Stimulated activated CD4-positive, alpha-beta T cell treated with anti-CD3 and anti-CD28 coated beads, Interleukin-4, amount 100 ng/mL, for 4 hours (primary cell): ENCODE measurements at places on chromosomes 6 and 20.

DNA sequence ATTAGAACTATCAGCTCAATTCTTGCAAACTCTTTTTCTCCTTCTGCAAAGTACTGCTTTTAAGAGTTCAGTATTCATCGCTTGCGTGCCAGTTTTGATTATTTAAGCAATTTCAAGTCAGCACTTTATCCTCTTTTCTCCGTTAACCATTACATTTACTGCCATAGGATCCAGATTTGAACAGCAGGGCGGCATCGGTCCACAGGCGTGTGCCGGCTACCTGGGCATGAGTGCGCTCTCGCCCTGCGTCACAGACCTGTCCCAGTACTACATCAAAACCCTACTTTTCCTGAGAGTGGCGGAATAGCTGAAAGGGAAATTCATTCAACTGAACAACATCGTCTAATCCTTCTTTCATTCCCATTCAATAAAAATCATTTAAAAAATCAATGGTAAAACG, 53.4 kb downstream of the MYLK4 start:
- DNase-seq, result no peak

DNA sequence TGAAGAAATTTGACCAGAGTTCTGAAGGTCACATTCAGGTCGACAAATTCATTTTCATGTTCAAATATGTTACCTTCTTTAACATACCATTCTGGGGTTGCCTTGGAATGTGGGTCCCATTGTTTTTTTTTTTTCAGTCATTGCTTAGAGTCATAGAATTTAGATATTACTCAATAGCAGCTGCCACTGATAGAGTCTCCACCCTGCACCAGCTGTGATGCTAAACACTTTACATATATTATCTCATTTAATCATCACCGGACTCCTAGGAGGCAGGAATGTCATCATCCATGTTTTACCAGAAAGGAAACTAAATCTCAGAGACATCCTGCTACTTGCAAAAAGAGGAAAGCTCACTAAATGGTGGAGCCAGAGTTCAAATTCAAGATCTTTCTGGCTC, 204.7 kb downstream of the ESR1 start:
- DNase-seq, result no peak

DNA sequence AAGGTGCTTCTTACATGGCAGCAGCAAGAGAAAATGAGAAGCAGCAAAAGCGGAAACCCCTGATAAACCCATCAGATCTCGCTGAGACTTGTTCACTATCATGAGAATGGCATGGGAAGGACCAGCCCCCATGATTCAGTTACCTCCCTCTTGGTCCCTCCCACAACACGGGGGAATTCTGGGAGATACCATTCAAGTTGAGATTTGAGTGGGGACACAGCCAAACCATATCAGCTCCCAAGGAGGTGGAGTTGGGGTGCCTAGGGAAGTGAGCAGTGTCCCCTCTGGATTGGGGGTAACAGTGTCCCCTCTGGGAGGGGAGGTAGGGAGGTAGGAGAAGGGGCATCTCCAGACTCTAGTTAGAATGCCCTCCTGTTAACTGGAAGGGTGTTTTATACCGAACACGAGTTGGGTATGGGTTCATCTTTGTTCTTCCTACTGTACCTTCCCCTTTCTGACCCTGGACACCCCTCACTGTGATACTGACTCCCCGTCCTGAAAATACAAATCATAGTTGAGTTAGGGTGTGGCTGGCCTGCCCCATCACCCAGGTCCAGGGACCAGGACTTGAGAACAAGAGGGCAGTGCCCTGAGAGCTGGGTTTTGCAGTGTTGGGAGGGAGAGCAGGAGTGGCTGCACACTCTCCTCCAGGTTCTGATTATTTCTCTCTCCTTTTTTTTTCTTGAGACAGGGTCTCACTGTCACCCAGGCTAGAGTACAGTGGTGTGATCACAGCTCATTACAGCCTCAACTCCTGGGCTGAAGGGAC, 62.0 kb downstream of the EFCAB8 start:
- no peak for DNase-seq

DNA sequence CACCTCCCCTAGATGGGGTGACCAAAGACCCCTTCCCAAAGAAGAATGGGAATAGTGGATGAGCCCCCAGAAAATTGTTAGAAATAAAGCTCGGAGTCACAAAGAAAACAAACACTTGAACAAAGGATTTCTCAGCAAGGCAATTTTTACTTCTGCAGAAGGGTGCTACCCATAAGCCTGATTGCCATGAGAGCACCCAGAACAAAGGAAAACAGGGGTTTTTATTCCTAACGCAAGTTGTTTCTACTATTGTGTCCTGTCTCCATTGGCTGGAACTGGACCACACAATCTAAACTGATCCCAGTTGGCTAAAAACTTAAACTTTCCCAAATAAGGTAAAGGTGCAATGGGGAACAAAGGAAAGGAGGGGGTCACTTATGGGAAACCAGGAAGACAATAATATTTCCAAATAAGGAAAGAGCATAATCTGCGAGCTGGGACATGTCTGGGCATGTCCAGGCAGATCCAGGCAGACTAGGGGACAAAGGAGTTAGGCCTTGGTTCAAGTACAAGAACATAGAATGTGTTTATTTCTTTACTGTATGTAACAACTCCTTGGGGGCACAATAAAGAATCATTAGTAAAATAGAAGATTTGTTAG, 20.0 kb downstream of the HLA-B start:
- DNase-seq, result no peak

GRCh38 chr6:161434350-161434749, 160.5 kb upstream of the AGPAT4 start:
- DNase-seq, result no peak

GRCh38 chr6:41571021-41571780, 25.0 kb downstream of the FOXP4 start:
- DNase-seq, result peak; percentile 30

DNA sequence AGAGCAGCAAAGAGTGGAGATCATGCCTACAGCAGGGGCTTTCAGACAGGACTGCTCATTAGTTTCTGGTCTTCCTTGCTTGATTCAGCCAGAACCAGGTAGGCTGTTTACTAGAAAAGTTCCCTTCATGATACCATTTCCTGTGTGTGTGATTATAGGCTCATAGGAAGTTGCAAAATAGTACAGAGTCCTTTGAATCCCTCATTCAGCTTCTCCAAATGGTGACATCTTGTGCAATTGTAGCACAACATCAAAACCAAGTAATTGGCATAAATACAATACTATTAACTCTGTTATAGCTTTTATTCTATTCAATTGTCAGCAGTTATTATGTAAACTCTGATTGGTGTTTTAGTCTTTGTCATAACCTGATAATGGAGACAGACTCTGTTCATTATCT, 347.3 kb upstream of the CDH4 start:
- DNase-seq, result no peak

- DNase-seq, result no peak
Measured at GRCh38 chr6:38279963-38280588, 359.7 kb downstream of the BTBD9 start.

DNA sequence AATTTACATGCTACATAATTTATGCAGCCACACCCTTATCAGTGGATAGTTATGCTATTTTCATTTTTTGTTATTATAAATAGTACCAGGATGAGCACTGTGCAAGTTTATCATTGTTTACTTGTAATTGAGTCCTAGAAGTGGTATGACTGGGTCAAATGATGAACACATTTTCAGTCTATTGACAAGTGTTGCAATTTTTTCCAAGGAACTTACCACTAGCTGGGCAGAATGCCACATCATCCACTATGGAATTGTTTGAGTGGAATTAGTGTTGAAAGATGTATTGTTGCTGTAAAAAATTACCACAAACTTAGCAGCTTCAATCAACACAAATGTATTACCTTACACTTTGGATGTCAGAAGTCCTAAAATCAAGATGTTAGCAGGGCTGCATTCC, 38.1 kb upstream of the OPN5 start:
- no peak for DNase-seq

DNA sequence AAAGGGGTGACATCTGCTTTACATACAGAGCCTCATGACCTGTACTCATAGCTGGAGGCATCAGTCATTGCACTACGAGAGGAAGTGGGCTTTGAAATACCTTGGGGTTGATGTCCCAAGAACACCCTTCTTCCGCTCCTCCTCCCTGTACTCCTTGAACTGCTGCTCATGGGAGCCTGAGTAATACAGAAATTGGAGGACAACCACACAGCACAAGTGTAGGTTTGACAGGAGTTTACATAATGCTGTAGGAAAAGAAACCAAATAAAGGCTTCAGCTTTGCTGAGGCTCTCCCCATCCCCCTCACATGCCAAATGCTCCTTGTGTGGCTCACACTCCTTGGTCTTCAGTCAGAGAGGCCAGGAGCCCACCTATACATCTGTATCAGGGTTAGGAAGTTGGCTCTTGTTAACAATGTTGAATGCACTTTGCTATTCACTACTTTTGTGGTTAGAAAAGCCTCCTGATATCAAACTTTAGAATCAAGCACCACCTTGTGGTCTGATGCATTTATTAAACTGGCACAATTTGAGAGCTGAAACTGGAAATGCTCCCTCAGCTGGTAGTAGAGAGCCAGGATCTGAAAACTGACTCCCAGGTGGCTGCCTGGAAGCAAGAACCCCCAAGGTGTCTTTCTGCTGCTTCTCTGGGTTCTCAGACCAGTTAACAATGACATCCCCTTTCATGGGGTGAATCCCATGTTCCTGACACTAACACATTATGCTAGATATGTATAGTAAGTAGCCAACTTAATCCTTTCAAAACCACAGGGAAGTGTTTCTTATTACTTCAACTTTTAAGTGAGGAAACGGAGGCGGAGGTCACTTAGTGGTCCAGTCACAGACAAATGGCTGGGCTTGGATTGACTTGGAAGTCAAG, 56.2 kb upstream of the EDN1 start:
- no peak for DNase-seq

GRCh38 chr6:166940643-166941068, 15.7 kb downstream of the RNASET2 start:
- DNase-seq, result no peak

- no peak for DNase-seq
Measured at GRCh38 chr6:53250176-53251032, 98.3 kb downstream of the ELOVL5 start.

- no peak for DNase-seq
Measured at GRCh38 chr6:145891565-145891964, 72.6 kb downstream of the SHPRH start.

GRCh38 chr6:80197474-80197873, 91.0 kb downstream of the BCKDHB start:
- DNase-seq, result no peak

DNA sequence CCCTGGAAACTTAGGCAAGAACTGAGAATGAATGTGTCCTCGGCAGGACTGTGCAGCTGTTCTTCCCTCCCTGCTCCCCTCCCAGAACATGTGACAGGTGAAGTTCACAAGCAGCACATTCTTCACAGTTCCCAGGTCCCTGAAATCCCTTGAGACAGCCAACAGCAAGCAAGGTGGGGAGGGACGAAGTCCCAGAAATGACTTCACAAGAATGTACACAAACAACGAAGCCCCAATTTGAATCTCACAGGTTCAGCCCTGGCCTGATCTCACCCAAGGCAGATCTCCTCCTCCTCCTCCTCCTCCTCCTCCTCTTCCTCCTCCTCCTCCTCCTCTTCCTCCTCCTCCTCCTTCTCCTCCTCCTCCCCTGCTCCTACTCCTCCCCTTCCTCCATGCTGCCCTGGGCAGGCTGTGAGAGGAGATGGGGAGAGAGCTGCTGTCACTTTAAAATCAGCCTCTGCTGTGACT, 32.4 kb downstream of the WRNIP1 start:
- no peak for DNase-seq

DNA sequence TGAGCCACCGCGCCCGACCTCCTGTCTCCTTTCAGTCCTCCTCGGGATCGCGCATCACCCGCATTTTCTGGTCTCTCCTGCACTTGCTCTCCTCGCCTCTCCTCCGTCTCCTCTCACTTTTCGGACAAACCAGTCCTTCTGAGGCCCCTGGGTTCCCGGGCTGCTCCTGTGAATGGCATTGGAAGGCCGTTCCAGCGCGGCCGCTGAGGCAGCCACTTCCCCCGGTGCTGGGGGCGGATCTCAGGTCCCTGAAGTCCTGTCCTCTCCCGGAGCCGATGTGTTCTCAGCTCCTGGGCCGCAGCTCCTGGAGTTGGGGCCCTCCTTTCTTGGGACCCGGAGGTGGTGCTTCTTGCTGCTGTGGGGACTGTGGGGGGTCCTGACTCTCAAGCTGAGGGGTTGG, 803 bp downstream of the MICB start:
- DNase-seq, result no peak

GRCh38 chr6:116218866-116219265, 35.0 kb downstream of the TSPYL4 start:
- DNase-seq, result no peak

DNA sequence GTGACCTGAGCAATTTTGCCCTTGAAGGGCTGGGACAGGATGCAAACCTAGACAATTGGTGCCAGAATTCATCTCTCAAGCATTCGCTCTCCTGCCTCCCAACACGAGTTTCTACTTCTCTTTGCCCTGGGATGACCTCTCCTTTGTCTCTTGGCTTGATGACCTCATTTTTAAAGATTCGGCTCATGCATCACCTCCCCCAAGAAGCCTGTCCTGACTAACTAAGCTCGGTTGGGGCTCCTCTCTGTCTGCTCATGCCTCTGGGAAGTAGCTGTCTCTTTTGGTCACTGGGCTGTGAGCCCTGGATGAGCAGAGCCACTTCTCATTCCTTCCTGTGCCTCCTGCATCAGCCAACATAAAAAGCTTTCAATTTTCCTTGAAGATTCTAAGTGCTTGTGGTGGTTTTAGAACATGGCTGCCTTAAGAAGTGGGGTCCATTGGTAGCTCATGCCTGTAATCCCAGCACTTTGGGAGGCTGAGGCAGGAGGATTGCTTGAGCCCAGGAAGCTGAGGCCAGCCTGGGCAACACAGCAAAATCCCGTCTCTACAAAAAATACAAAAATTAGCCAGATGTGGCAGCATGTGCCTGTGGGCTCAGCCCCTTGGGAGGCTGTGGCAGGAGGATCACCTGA, 11.1 kb upstream of the TCF15 start:
- no peak for DNase-seq

GRCh38 chr20:63016514-63017075, 9.8 kb upstream of the BHLHE23 start:
- no peak for DNase-seq

GRCh38 chr20:54305421-54305820, 97.5 kb downstream of the PFDN4 start:
- no peak for DNase-seq

GRCh38 chr6:138310294-138310693, 67.4 kb upstream of the SMIM28 start:
- DNase-seq, result no peak

GRCh38 chr6:133184798-133185372, 56.3 kb upstream of the EYA4 start:
- DNase-seq, result no peak

GRCh38 chr6:126020305-126021050, 34.1 kb downstream of the TRMT11 start:
- DNase-seq, result no peak

GRCh38 chr6:161411265-161411944, 137.5 kb upstream of the AGPAT4 start:
- no peak for DNase-seq

DNA sequence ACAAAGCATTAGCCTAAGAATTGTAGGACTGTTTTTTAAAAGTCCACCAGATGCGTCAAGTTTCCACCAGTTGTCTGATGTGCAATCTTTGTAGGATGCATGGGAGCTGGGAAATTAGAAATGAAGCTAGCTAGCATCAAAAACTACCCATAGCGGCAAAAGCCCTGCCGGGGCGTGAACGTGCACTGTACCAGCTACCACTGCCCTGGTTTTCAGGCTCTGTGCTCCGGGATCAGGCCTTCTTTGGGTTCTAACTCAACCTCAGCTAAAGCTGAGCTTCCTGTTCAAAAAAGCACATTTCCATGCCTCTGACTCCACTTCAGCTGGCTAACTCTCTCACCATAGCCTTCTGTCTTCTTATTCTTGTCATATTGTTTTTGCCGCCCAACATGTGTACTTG, 26.9 kb upstream of the FUCA2 start:
- DNase-seq, result no peak

- no peak for DNase-seq
Measured at GRCh38 chr6:102389994-102390393, 996.5 kb downstream of the GRIK2 start.
